ENCODE measurements at places on chromosomes 5 and 9. TPM values are rescaled to one million over a fixed set of nuclear protein-coding genes. Genes with fewer than 3 reads are reported as not detected.

DNA sequence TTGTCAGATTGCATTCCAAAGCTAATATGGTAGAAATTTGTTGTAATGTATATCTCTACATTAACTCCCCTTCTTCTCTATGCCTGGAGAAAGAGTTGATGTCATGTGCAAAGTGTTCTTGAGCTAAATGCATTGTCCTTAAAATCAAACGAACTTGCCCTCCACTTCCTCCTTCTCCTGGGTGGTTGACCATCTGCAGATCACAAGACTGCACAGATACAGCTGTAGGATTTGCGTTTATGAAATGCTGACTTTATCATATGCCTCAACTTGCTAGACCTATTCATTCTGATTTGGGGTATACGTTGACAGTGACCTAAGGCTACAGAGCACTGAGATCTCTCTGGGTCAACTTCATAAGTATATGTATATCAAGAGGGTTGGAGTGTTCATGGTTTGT lies 8.3 kb downstream of the TRIM32 start:
- DNase-seq, result no peak

DNA sequence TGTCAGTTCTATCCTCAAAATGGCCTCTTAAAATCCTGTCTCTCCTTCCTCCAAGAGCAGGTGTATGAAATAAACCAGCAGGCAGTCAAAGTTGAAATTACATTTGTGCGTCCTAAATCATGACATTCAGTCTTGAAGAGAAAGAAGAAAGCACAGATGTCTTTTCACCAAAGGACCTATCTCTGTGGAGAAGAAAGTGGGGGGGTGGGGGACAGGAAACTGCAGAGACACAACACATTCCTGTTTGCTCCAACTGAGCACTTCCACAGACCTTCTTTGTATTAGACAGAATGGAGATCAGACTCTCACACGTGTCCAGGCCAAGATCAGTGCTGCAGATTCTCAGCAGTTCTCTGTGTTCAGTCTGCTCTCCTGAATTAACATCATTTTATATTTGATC lies 471.9 kb upstream of the RGMB start:
- DNase-seq, result no peak

DNA sequence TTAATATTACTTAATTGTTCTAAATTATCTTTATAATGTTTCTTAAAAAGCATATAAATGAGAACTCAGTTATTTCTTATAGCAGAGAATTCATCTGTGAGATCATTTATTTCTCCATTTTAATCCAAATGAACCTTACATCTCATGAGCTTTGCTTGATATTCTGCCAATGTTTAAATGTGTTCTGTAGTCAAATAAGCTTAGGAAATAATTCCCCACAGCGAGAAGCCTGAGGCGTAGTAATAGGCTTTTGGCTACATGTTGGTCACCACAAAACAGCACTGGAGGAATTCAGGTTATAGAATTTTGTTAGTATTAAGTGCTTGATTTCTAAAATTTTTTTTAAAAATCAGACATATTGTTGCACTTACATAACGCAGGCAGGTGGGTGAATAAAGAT lies 585.3 kb upstream of the RORB start:
- DNase-seq, result no peak

GRCh38 chr9:130576176-130576575 lies 3.2 kb upstream of the FUBP3 start:
- DNase-seq, result no peak

DNA sequence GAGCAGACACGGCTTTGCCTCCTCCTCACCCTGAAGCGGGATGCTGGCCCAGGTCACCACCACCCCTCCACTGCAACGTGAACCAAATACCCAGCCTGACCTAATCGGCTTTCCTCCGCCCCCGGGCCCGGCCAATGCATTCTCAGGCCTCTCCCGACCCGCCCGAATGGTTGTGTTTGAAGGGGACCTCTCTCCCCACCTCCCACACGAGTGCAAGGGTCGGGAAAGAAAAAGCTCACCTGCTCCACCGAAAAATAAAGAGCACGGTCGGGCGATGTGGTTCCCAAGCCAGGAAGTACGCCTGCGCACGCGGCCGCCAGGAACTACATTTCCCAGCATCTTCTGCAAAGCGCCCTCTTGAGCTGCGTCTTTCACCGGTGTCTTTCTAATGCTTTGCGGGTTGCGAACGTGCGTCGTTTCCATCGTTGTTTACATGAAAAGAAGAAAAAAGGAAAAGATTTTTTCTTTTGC lies at the start of gene ZNF883:
Gene ZNF883 (minus strand): TSS at position 282 of the 471 bp plus-strand sequence.
- DNase-seq, result peak; percentile 55

GRCh38 chr9:4508907-4509589 lies 18.8 kb downstream of the SLC1A1 start:
- DNase-seq, result no peak

- no peak for DNase-seq
Measured at GRCh38 chr5:153308282-153308681, 182.2 kb upstream of the GRIA1 start.

DNA sequence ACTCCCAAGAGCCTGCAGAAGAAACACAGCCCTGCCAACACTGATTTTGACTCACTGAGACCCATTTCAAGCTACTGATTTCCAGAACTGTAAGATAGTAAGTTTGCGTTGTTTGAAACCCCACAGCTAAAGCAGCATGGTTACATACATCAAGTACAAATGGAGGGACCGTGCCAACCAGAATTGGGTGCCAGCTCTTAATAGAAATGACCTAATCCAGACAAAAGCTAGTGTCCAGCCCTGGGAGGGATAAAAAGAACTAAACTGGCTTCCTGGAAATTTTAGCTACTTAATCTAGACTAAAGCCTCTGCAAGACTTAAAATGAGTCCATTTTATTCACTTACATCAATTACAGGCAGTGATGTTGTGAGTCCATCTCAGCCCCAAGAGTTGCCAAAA lies 122.6 kb downstream of the ADAMTS12 start:
- no peak for DNase-seq

GRCh38 chr9:102049586-102050246 lies 311.3 kb upstream of the GRIN3A start:
- no peak for DNase-seq

GRCh38 chr9:35856882-35857281 lies 13.3 kb downstream of the OR13J1 start:
- no peak for DNase-seq

- DNase-seq, result no peak
Measured at GRCh38 chr5:125012727-125013451, 266.4 kb upstream of the ZNF608 start.

GRCh38 chr5:180006141-180006540 lies 65.4 kb downstream of the RNF130 start:
- no peak for DNase-seq

DNA sequence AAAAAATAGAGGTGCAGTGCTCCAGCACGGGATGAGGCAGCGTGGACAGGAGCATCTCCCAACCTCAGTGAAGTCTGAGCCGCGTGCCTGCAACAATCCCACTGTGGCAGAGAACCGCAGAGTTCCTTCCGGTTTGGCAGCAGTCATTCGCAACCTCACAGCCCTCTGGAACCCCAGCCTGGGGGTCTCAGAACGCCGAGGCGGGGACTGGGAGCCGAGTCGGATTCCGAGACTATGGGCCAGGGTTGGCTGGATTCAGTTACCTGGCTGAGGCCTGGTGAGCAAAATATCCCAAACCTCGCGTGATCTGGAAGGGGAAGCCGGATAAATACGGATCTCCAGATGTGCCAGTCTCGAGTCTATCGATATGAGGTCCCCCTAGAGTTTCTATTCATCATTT lies 27.0 kb downstream of the CDKN2A start:
- DNase-seq, result no peak

DNA sequence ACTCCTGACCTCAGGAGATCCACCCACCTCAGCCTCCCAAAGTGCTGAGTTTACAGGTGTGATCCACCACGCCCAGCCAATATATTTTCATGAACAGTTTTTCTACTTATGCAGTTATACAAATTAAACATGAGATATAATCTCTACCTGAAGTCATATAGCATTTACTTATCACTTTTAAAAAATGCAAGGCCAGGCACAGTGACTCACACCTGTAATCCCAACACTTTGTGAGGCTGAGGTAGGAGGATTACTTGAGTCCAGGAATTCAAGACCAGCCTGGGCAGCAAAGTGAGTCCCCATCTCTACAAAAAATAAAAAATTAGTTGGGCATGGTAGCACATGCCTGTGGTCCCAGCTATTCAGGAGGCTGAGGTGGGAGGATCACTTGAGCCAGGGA lies 164.7 kb upstream of the LHFPL2 start:
- no peak for DNase-seq

GRCh38 chr9:2241836-2242741 lies 226.9 kb downstream of the SMARCA2 start:
- peak; percentile 87 for DNase-seq

- DNase-seq, result no peak
Measured at GRCh38 chr5:123150089-123150488, 61.0 kb downstream of the PRDM6 start.

DNA sequence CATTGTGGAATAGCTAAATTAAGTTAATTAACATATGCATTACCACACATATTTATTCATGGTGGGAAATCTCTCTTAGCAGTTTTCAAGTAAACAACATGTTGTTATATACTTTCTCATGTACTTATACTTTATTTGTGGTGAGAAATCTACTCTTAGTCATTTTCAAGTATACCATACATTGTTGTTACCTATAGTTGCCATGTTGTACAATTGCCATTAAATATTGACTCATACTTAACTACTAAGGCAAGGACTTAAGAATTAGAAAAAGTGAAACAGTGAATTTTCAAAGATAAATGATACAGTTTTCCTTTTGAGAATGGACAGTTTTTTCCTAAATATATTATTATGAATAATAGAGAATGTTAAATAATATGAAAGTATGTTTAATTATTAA lies 27.7 kb downstream of the UGCG start:
- no peak for DNase-seq

GRCh38 chr9:73565833-73566465 lies 414.3 kb downstream of the ANXA1 start:
- DNase-seq, result no peak

DNA sequence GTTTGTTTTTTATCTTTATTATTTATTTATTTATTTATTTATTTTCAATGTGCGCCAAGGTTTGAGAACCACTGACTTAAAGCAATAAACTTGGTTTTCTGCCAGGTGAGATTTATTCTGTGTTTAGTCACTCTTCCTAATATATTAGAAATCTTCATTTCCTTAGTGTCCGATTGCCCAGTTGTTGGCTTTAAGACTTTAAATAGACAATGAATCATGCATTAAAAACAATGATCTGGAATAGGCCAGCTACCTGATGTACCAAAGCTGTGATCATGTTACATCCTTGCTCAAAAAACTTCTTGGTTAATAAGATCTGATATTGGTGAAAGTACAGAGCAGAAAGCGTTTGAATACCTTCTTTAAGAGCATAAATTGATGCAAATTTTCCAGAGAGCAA lies 52.1 kb upstream of the ERBIN start:
- DNase-seq, result no peak

DNA sequence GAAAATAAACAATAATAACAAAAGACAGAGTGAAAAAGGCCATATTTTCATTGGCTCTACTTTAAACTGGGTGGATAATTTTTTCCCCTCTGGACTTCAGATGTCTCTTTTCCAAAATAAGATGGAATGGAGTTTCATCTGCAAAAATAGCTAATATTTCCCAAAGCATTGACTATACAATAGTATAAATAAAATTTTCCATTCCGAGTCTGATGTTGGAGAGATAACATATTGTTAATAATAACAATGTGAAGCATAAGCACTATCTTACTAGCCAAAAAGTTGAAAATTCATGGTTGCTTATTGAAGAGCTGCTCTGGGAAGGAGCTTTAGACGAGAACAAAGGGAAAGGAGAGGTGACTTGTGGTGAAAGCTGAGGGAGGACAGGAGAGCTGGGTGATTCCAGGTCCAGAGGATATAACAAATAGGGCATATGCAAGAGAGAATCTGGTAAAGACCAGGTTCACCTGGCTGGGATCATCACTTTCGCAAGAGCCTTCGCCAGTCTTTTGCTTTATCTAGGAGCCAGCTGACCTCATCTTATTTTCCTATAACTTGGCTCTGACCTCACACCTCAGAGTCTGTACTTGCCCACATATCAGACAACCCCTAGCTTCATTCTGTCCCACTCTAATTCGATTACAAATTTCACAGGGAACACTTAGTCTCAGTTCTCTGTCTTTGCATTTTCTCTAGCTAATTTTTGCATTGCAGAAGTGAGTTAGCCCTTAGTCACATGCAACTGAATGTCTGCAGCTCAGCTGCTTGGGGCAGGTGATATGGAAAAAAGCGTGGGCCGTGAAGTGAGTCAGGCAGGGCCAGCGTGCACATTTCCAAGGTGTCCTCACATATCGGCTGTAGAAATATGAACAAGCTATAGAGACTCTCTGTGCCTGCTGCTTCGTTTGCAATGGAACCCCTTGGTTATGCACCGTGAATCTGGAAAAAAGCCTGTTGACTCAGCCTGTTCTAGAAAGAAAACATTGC lies 7.6 kb upstream of the ZNF474 start:
- no peak for DNase-seq

Gene REEP2
- polyA plus RNA-seq, result 12.3 TPM

Gene FAM120A
- 60.6 TPM for polyA plus RNA-seq

Gene ZFR
- polyA plus RNA-seq, result 82.1 TPM

Gene SLC34A3
- 0.37 TPM for polyA plus RNA-seq

Gene SLC34A1
- 3.4 TPM for polyA plus RNA-seq
